ENCODE measurements at places on chromosomes 1 and 21. TPM values are rescaled to one million over a fixed set of nuclear protein-coding genes. Genes with fewer than 3 reads are reported as not detected.
A peak's percentile ranks its signal among the peaks of the same experiment; 100 is the strongest.

- no peak for DNase-seq
Measured at GRCh38 chr21:16534408-16535101, 804.8 kb downstream of the USP25 start.

The THEM4 gene
- polyA plus RNA-seq = 48.7 TPM

The TFF2 gene
- not detected for polyA plus RNA-seq

- no peak for DNase-seq
Measured at GRCh38 chr1:3369446-3370076, 84.9 kb upstream of the ARHGEF16 start.

The MANEAL gene
- polyA plus RNA-seq = 1.00 TPM

- DNase-seq = no peak
Measured at GRCh38 chr21:36485476-36485875, 5.6 kb upstream of the CLDN14 start.

DNA sequence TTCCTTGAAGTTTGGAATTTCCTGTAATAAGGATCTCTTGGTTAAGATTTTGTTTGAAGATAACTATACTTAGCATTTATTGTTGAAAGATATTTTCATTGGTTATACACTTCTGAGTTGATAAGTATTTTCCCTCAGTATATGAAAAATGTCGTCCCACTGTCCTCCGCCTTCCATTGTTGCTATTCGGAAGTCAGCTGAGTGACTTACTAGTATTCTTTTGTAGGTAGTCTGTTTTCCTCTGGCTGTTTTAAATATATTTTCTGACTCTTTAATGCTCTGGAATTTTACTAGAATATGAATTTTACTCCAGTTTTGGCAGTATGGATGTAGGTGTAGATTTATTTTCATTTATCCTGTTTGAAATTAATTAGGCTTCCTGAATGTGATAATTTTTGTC is 498.7 kb upstream of the NFIA start:
- DNase-seq = no peak

The FUBP1 gene
- 265 TPM for polyA plus RNA-seq

The AADACL4 gene
- not detected for polyA plus RNA-seq

GRCh38 chr21:41884501-41885030 is 5.4 kb upstream of the PRDM15 start:
- no peak for DNase-seq

GRCh38 chr1:226569879-226570547 is 21.4 kb downstream of the STUM start:
- DNase-seq = peak; percentile 80

GRCh38 chr1:191279266-191279800 is 801.7 kb upstream of the BRINP3 start:
- DNase-seq = no peak

- DNase-seq = no peak
Measured at GRCh38 chr1:156448134-156448967, 52.2 kb downstream of the MEF2D start.

The HPDL gene
- polyA plus RNA-seq = not detected

DNA sequence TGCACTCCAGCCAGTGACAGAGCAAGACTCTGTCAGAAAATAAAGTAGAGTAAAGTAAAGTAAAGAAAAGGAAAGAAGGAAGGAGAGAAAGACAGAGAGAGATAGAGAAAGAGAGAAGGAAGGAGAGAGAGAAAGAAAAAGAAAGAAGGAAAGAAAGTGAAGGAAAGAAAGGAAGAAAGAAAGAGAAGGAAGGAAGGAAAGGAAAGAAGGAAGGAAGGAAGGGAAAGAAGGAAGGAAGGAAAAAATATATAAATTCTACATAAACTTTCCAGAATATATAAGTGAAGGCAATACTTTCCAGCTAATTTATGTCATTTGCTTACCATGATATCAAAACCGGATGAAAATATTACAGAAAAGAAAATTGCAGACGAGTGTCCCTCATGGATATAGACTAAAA is 71.7 kb upstream of the GPR52 start:
- no peak for DNase-seq

The PSMB2 gene
- polyA plus RNA-seq = 162 TPM
